ENCODE measurements at places on chromosomes 6 and 20. TPM values are rescaled to one million over a fixed set of nuclear protein-coding genes. Genes with fewer than 3 reads are reported as not detected.

SIM1 gene
- not detected for total RNA-seq

FAM162B gene
- 4.1 TPM for total RNA-seq

BANF2 gene
- total RNA-seq, result not detected

ARMC2 gene
- total RNA-seq, result 7.7 TPM

MRPL18 gene
- 18.9 TPM for total RNA-seq

- DNase-seq, result peak; percentile 28
Measured at GRCh38 chr20:47258745-47259695, 97.5 kb downstream of the ZMYND8 start.

GRCh38 chr6:140380427-140381218, 1006.2 kb upstream of the CITED2 start:
- no peak for DNase-seq

GRCh38 chr6:44061375-44062104, 65.7 kb downstream of the MRPL14 start:
- no peak for DNase-seq

DNA sequence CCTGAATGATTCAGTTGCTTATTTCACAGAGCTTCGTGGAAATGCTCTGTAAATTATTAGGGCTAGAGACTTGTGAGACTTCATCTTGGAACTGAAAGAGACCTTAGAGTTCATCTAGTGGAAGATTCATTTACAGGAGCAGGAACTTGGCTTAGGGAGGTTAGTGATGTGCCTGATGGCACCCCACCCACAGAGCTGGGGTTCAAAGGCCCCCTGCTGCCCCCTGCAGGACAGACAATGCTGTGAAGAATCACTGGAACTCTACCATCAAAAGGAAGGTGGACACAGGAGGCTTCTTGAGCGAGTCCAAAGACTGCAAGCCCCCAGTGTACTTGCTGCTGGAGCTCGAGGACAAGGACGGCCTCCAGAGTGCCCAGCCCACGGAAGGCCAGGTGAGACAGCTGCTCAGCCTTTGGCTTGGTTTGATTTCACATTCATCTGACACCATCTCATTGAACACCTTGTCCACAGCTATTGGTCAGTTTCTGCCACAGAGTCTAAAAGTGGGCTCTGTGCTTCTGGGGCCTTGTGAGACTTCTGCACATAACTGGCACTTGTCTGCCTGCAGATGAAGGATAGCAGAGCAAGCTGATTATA, 25.1 kb downstream of the MYBL2 start:
- no peak for DNase-seq

DNA sequence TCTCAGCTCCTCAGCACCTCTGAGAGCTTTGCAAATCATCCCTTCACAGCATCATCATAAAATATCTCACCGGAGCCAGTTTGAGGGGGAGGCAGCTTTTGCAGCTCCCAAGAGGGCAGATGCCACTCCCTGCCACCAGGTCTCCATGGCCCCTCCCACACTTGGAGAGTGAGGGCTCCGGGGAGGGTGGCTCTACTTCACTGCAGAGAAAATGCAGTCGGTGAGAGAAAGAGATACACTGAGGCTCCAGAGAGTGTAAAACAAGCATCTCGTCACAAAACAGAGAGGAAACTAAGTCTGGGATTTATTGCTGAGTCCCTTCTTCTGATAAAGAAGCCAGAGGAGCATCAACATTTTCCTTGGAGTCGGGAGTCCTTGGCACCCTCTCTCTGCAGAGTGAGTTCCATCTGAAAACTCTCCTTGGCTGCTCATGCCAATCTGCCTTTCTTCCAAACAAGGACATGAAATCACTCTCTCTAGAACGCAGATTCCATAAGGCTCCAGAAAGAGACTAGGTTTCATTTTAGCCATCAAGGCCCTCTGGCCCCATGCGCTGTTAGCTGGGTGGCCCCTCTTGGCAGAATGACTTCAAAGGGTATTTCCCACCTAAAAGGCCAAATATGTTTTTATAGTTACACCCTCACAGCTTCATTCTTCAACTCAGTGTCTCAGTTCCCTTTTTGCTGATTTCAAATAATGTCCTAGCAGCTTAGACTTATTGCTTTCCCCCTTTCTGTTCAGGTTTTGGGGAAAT, 70.6 kb upstream of the F13A1 start:
- DNase-seq, result no peak

DNA sequence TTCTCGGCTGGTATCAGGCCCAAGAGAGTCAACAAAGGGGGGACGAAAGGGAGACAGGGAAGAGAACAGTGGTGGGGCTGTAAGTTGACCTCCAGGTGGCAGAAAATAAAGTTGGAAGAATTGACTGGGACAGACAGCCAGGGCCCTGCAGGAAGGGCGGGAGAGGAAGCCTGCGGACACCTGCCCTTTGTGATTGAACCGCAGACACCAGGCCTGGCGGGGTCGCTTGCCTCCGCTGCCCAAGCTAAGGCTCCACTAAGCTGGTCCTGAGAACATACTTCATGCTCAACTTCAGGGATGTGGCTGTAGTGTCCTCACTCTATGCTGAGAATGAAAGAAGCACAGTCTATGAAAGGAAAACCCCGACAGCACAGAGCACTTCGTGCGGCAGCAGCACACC, 53.8 kb downstream of the RPP40 start:
- DNase-seq, result no peak

GRCh38 chr6:43668151-43669028, 19.2 kb downstream of the MRPS18A start:
- peak; percentile 82 for DNase-seq

DNA sequence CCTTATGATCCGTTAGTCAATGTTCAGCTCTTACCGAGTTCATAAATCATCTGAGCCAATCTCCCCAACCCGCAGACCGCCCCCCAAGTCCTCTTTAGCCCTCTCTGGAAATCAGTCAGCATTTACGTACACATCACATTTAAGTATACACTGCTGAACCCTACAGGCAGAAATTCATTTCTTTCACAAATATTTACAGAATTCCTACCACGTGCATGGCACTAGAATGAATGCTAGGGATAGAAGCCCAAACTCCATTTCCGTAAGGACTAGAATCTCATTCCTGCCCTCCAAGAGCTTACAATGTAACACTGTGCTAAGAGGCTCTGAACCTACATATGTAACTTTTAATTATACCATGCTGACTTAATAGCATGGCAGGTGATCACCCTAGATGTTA, 1.8 kb downstream of the OSER1 start:
- DNase-seq, result no peak

DNA sequence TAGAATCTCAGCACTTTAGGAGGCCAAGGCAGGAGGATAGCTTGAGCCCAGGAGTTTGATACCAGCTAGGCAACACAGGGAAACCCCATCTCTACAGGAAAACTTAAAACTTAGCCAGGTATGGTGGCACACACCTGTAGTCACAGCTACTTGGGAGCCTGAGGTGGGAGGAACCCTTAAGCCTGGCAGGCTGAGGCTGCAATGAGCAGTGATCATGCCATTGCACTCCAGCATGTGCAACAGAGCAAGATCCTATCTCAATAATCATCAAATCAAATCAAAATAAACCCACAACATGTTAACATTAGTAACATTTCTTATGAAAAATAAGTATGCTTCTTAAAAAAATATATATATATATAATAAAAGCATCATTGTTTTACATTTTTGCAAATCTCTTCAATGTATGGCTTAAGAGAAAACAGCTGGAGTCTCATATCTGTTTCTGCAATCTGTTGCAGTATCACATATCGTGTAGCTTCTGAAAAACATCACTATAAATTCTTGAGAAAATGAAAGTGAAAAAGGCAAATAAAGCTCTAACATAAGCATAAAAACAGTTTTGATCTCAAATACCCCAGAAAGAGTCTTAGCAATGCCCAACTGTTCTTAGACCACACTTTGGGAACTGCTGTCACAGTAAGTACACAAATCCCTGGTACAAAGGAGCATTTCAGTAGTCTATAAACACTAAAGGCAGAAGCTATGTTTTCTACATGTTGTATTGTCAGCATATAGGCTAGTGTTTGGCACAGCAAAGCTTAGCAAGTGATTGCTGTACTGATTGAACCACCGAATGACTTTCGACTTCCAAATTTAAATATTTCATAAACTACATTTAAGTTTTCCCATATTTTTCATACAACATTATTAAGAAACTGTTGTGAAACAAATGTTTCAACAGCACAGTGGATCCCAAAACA, 8.0 kb downstream of the MMUT start:
- DNase-seq, result no peak

GRCh38 chr6:39935241-39935640, 979 bp upstream of the MOCS1 start:
- no peak for DNase-seq
